Fibroblast of skin of back (primary cell): ENCODE measurements at places on chromosomes 11 and 22.

GRCh38 chr11:70854901-70855556 lies 397.3 kb downstream of the SHANK2 start:
- DNase-seq, result no peak

DNA sequence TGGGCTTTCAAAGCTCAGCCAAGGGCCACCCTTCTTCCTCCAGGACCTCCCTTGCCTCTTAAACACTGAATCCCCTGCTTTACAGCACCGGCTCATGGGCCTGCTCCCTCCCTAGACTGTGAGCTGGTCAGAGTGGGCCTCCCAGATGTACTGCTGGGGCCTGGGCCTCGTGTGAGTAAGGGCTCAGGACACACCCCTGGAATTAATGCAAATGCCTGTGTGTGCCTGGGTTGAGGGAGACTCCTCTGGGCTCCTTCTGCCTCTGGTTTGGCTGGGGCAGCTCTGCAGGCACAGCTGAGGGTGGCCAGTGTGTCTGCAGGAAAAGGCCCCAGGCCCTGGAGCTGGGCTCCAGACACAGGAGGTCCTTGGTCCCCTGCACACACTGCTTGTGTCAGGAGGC lies 24.2 kb downstream of the ALX4 start:
- DNase-seq, result no peak

DNA sequence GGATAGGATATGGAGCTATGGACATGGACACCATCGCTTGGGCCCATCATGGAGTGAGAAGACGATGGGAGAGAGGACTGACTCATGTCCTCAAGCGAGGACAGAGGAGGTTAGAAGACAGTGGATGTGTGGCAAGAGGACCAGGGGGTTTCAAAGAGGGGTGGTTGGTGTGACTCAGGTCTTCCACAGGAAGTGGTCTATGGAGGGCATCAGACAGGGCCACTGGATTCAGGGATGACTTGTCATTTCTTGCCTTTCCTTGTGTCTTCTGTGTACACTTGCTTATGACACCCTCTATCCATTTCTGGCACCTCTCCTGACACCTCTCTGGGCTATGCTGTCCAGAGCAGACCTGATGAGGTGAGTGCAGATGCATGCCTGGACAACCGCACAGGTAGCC lies 115.4 kb downstream of the OSBP2 start:
- DNase-seq, result peak; percentile 30

- no peak for DNase-seq
Measured at GRCh38 chr11:86954269-86955110, 705 bp downstream of the FZD4 start.

DNA sequence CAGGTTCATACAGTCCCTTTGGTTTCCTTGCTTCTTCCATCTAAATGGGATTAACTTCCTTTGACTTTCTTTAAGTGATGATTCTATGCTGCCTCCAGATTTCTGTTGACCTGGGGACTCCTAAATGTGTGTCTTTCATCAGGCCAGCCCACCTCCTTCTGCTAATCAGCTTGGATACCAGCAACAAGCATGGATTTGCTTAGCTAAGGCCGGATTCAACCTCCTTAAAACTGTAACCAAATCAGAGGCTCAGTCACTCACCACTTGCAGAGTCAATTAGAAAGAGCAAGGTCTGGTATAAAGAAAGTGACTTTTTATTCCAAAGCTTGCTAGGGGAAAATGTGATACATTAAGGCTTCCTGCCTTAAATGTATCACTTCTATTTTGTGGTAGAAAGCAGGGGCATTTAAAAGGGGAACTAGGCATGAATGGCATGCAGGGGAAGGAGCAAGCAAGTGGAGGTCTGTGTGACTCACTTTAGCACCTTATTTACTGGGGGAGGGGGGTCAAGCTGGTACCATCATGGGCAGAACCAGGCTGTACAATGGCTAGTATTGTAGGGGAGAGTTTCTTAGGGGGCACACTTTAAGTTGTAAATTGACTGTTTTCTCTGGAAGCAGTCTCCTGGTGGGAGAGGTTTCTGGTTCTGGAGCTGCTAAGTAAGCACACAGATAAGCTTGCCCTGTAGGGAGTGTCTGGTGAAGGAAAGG lies 239.0 kb upstream of the PDGFD start:
- no peak for DNase-seq

DNA sequence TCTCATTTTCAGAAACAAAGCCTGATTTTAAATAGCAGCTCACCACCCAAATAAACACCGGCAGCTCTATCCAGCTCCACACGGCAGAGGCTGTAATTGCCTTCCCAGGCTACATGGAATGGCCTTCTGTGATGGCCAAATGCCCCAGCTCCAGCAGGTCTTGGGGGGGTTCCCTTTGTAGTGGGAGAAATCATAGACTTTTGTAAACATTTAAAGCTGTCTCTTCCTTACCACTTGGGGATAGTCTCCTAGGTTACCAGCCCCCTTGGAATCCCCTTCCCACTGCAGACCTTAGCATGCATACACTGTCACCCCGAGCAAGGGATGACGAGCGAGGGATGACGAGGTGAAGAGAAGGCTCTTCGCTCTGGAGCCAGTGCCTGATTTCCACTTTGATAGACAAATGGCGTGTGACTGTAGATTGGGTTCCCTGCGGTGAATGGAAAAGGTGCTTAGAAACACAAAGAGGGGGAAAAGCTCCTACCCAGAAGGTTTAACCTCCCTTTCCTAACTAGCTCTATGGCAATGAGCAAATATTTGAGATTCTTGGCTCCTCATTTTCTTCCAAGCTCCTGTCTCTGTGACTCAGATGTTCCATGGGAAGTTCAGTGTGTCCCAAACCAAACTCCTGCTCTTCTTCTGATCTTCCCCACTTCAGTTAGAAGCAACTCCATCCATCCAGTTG lies 108.0 kb upstream of the CADM1 start:
- DNase-seq, result peak; percentile 76

DNA sequence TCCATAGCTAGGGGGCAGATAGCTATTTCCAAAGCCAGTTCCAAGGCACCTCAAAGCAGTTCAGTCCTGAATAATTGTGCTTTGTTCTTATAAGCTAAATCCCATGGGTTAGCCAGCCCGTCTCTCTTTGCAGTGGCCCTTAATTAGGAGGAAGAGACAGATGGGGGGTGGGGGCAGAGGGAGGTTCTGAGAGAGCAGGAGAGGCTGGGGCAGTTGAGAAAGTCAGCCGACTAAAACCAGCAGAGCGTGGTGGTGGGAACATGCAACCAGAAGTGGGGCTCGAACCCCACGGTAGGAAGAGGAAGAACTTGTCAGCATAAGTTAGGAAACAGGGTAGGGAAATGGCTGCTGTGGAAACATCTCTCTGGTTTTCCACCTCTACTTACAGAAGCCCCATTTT lies 10.9 kb upstream of the SCN4B start:
- no peak for DNase-seq

- no peak for DNase-seq
Measured at GRCh38 chr11:75759832-75760231, 8.7 kb upstream of the DGAT2 start.

GRCh38 chr11:95715777-95716241 lies 73.8 kb downstream of the FAM76B start:
- peak; percentile 32 for DNase-seq

- peak; percentile 96 for DNase-seq
Measured at GRCh38 chr11:61887839-61888494, 3.4 kb downstream of the FADS3 start.

GRCh38 chr22:20251981-20252380 lies 16.1 kb downstream of the RTN4R start:
- no peak for DNase-seq

- DNase-seq, result no peak
Measured at GRCh38 chr11:73375830-73376159, 404 bp upstream of the RELT start.

DNA sequence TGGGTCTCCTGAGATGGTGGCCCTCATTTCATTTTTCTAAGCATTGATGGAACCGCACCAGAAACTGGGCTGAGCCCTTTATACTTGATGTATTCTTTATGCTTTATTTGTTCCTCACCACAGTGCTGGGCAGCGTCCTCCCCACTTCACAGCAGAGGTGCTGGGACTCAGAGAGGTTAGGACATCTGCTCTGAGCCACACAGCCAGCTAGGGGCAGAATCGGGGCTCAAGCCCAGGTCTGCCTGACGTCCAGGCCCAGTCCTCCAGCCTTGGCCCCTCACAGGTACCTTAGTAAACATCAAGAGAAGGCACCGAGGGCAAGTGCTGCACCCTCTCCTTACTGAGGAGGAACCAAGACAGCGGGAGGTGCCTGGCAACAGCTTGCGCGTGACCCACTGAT lies 20.2 kb upstream of the SHISAL1 start:
- DNase-seq, result no peak

- DNase-seq, result no peak
Measured at GRCh38 chr22:28198692-28199091, 279.6 kb upstream of the PITPNB start.

- DNase-seq, result no peak
Measured at GRCh38 chr11:62504158-62504973, 42.2 kb downstream of the AHNAK start.

DNA sequence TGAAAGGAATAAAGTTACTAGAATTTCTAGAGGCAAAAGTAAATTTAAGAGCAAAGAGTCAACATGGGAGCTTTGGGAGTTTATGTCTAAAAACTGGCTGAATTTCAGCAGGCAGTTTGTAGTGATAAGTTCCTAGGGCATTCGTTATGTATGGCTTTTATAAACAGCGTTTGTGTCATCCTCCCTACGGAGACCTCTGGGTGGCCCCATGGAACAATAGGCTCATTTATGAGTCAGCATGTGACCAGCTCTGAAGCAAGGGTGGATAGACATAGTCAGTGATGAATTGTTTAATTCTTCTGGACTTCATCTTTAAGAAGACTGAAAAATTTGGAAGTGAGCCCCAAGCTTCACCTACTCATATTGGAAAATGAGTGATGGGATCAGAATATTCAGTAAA lies 37.1 kb downstream of the SVIP start:
- peak; percentile 90 for DNase-seq

- no peak for DNase-seq
Measured at GRCh38 chr11:13102865-13103539, 93.9 kb downstream of the RASSF10 start.

- peak; percentile 72 for DNase-seq
Measured at GRCh38 chr11:2778630-2779498, 79.1 kb upstream of the KCNQ1OT1 start.

DNA sequence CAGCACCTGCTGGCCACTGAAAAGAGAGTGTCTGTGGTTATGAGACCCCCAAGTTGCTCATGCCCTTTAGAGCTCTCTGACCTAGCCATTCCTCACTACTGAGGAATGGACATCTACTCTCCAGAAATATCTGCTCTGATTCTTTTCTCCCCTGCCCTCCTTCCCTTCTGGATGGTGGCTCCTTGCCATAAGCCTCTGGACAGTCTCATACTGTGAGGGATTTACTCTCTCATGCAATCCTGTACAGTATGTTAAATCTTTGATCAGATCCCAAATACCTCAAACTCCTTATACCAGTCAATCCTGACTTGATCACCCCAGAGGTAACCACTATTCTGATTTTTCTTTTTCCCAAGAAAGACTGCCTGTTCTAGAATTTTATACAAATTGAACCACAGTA lies 80.7 kb downstream of the ARHGAP20 start:
- no peak for DNase-seq

DNA sequence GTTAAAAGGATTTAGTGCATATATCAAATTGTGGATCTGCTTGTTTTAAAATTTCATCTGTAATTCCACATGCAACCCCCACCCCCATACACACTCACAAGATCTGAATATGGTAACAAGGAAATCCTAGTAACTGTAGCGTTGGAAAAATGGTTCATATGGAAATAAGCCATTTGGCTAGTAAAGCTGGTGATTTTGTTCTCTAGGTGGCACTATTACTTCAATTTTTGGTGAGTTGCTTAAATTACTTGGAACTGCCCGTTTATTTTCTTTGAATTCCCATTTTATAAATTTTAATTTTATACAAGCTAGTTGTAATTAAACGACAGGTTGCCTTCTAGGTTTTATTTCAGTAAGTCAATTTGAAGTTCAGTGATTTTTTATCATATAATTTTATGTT lies 5.3 kb downstream of the BDNF start:
- peak; percentile 39 for DNase-seq
